ENCODE measurements at places on chromosomes 12 and 14. TPM values are rescaled to one million over a fixed set of nuclear protein-coding genes. Genes with fewer than 3 reads are reported as not detected.

The HHIPL1 gene
- 4.8 TPM for total RNA-seq

The KRT6A gene
- not detected for total RNA-seq

The KRT78 gene
- 0.11 TPM for total RNA-seq

The PRB2 gene
- total RNA-seq: not detected

The SYNE3 gene
- total RNA-seq: 12.2 TPM

The SFSWAP gene
- total RNA-seq: 39.9 TPM

The CD163 gene
- 10.2 TPM for total RNA-seq

The KRT72 gene
- total RNA-seq: 0.10 TPM

The CLEC14A gene
- total RNA-seq: 11.1 TPM

The PEX5 gene
- total RNA-seq: 35.2 TPM

The CCNK gene
- total RNA-seq: 25.7 TPM

The CCDC177 gene
- 2.4 TPM for total RNA-seq

The DIO2 gene
- total RNA-seq: 9.0 TPM

The IFI27L1 gene
- total RNA-seq: 14.0 TPM

The TROAP gene
- 10.5 TPM for total RNA-seq

The TCL1B gene
- not detected for total RNA-seq

The CPNE6 gene
- total RNA-seq: 55.7 TPM

The IL31 gene
- total RNA-seq: not detected

The PRB4 gene
- not detected for total RNA-seq

The PARPBP gene
- total RNA-seq: 7.1 TPM

The LMNTD1 gene
- total RNA-seq: 3.0 TPM

The PTHLH gene
- total RNA-seq: 7.7 TPM

The SNRPF gene
- total RNA-seq: 21.0 TPM

The CARMIL3 gene
- 11.9 TPM for total RNA-seq

The ABCC9 gene
- 26.8 TPM for total RNA-seq

The PPP1R1A gene
- 18.7 TPM for total RNA-seq

The CRIP1 gene
- total RNA-seq: 4.3 TPM

The PAPLN gene
- total RNA-seq: 69.3 TPM

The ANKRD33 gene
- 0.17 TPM for total RNA-seq

The DUSP16 gene
- 17.7 TPM for total RNA-seq

The SLCO1B1 gene
- 0.06 TPM for total RNA-seq

The SPIC gene
- not detected for total RNA-seq

The OAS3 gene
- total RNA-seq: 7.5 TPM

The FAM186B gene
- 0.10 TPM for total RNA-seq

The FGF6 gene
- not detected for total RNA-seq

The SLC6A12 gene
- total RNA-seq: 21.9 TPM

The TMEM233 gene
- 23.7 TPM for total RNA-seq

The TOMM20L gene
- not detected for total RNA-seq

The TMPRSS12 gene
- total RNA-seq: not detected

The CLEC1B gene
- total RNA-seq: 0.50 TPM

The KIF5A gene
- 34.8 TPM for total RNA-seq

The CLEC4D gene
- 2.6 TPM for total RNA-seq

The CEP170B gene
- total RNA-seq: 15.6 TPM

The LRFN5 gene
- 30.9 TPM for total RNA-seq

The KRT85 gene
- not detected for total RNA-seq

The BDKRB1 gene
- total RNA-seq: not detected

The NANOG gene
- total RNA-seq: 0.20 TPM

The LHX5 gene
- total RNA-seq: 1.6 TPM

The WNT1 gene
- not detected for total RNA-seq

The EML5 gene
- 16.1 TPM for total RNA-seq

The KRT73 gene
- total RNA-seq: 0.10 TPM

The MANSC4 gene
- not detected for total RNA-seq

Data from spinal cord (tissue), 10 donors.